ENCODE measurements at places on chromosomes 7 and 10.
A peak's percentile ranks its signal among the peaks of the same experiment; 100 is the strongest.

- DNase-seq = no peak
Measured at GRCh38 chr7:151060416-151061212, 1.2 kb downstream of the SLC4A2 start.

DNA sequence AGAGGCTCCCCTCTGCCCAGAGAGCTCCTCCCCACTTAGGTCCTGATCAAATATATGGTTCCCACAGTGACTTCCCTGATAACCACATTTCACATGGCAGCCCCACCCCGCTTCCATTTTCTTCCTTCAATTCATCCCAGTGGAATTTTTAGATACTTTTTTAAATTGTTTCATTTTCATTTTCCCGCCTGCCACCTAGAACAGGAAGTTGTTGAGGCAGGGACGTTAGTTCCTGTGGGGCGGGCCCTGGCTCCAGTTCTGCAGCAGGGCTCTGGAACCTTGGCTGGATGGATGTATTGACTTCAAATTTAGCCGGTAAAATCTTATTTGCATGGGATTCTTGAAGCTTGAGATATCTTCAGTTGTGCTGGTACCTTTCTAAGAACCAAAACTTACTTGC is 226.6 kb downstream of the PAXIP1 start:
- no peak for DNase-seq

DNA sequence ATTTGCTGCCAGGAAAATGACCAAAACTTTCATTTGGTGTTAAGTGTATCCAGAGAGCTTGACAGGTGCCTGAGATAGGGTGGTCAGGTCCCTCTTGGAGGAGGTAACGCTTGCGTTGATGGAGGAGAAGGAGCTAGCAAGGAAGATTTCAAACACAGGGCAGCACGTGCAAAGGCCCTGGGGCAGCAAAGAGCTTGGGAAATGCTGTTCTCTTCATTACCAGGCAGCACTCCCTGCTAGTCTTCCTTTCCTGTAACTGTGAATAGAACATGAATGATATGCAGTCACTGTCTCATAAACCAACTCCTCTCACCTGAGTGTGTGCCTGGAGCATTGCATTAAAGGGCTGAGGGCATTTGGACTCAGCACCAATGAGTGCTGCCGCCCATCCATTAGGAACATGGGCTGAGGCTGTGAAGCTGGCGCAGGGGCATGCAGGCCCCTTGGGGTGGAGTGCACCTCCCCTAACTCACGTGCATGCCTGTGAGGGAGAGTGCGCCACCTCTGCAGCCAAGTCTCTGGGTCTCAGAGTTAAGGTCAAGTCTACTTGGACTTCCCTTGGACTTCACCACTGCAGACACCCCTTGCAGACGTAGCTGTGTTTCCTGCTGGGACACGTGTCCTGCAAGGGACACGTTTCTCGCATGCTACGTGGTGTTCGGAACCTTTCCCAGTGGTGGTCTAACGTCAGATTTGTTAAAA is 136.8 kb downstream of the PAXIP1 start:
- no peak for DNase-seq

- DNase-seq = peak; percentile 92
Measured at GRCh38 chr10:68550747-68551411, 9.3 kb upstream of the TET1 start.

DNA sequence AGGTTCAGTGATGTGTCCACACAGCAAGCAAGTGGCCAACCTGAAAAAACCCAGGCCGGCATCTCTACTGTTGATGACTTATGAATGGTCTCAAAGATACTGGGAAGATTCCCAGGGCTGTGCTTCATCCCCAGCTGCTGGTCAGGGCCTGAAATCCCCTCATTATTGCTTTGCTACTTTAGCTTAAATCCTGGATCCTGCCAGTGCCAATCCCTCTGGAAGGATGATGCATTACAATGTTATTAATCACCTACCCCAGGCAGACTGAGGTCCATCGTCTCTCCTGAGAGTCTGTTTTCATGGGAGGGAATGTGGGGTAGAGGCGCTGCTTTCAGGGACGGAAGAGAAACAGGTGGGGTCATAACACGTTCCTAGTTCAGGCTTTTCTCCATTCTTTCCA is 371.6 kb downstream of the RPS24 start:
- no peak for DNase-seq
